EL (cell line): ENCODE measurements at places on chromosomes 12 and 14.

GRCh38 chr12:124006085-124006845, 33.2 kb downstream of the ZNF664 start:
- DNase-seq: no peak

DNA sequence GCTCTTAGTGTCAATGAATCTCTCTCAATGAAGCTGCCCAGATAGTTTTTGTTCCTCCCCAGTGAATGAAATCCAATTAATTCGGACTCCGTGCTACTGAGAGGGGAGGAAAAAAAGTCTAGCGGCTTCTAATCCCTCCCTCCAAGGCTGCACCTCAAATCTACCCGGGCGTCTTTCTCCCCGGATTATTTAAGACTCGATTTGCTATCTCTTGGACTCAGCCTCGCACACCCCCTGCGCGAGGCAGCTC, 134 bp downstream of the DUSP6 start:
- DNase-seq: no peak

- peak; percentile 71 for DNase-seq
Measured at GRCh38 chr14:31159682-31160296, 47.8 kb downstream of the HECTD1 start.

- DNase-seq: no peak
Measured at GRCh38 chr12:68813242-68813593, 5.2 kb downstream of the MDM2 start.

DNA sequence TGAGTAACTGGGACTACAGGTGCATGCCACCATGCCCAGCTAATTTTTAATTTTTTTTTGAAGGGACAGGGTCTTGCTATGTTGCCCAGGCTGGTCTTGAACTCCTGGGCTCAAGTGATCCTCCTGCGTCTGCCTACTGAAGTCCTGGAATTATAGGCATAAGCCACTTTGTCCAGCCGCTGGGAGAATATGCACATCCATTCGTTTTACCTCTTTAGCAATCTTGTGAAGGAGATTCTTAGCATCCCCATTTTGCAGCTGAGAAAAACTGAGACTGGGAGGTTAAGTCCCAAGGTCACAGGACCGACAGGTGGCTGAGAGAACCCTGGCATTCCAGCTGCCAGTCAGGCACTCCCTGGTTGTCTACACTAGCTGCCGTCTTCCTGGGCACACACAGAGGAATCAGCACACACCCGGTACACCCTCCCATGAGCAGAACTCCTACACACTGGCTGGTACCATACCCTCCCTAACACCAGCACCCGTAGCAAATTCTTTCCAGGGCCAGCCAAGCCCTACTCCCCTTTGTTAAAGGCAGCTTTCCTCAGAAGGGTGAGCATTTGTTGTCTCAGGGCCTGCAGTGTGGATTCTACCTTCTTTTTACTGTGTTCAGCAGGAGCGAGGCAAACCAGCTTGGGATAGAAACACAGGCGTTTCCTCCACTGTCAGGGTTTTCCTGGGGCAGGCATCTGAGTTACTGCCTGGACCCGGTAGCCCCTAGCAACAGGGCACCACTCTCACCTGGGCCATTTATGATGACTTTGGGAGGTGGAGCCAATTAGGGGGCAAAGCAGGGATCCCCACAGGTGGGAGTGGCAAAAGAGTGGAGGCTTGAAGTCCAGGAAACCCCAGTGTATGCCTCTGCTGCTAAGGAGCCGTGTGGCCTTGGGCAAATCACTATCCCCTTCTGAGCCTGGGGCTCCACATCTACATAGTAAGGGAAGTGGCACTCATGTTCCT, 70.2 kb downstream of the IRF2BPL start:
- no peak for DNase-seq

GRCh38 chr14:54570631-54571415, 3.9 kb downstream of the SAMD4A start:
- peak; percentile 88 for DNase-seq

DNA sequence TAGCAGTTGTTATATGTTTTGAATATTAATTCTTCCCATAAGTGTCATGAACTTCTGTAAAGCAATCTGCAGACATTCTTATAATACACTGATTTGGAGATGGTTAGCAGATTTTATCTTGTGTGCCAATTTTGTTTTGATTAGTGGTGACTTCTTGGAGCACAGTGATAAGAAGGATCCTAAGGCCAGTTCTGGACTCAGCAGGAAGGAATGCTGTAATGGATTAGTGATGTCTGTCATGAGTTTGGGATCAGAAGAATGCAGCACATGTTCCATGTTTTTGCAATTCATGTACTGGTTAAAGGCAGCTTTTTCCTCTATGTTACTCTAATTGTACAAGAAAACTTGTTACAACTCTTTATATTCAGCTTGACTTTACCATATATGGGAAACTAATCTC, 91.5 kb downstream of the UNC79 start:
- no peak for DNase-seq

GRCh38 chr12:132236129-132236929, 92.1 kb downstream of the NOC4L start:
- DNase-seq: no peak

GRCh38 chr12:20404576-20405346, 36.4 kb downstream of the PDE3A start:
- DNase-seq: peak; percentile 56

DNA sequence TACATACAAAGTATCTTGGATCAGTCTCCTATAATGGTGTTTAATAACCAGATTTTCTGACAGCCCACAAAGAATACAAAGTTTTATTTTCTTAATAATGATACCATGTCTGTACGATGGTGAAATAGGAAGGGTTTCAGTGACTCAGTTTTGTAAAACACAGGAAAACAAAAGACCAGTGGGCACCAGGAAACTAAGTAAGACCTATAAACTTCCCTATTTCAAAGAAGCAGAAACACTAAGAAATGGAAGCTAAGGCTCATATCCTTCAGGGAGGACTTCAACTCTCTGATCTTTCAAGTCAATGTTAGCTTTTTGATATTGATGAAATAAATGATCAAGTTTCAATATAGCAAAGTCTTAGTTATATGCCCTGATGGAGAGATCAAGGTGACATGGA, 196.0 kb downstream of the DUSP6 start:
- DNase-seq: no peak

- no peak for DNase-seq
Measured at GRCh38 chr14:105294142-105294597, 6.6 kb downstream of the BRF1 start.

- DNase-seq: no peak
Measured at GRCh38 chr12:24814379-24815113, 134.4 kb downstream of the BCAT1 start.

DNA sequence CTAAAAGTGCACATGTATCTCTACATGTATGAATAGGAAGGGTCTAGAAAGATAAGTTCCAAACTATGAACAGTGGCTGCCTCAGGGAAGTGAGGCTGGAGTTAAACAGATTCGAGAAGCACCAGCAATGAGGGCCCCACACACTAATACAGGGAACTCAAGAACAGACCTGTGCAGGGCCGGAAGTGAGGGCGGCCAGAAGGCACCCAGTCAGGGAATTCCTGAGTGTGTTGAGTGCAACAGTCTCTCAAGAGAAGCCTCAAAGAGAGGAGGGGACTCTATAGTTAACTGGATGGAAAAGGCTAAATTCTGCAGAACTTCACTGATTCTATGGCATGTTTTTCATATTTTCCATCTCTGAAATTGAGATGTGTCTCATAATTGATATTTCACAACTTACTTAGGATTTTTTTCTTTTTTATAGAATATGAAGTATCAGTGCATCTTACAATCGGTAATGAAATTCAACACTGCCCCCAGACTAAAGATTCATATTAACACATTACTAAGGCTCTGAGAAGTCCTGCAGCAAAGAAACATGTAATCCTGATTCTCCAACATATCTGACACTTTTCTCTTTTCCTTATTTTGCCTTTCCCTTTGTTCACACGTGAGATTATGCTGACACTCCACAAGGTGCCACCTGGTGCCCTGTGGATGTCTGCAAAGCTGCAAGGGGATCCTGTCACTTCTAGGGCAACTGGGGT, 61.3 kb downstream of the CHGA start:
- no peak for DNase-seq

DNA sequence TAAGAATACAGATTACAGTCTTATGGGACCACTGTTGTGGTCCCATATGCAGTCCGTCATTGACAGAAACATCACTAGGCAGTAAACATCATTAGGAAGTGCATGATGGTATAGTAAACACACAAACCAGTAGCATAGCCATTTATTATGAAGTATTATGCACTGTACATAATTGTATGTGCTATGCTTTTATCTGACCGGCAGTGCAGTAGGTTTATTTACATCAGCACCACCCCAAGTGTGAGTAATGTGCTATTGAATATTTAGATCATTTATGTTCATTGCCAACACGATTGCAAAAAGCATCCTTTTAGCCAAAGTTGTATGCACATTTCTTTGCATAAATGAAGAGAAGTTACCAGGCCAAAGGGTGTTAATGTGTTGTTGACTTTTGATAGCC, 531.6 kb upstream of the TBX3 start:
- DNase-seq: no peak

GRCh38 chr14:105476831-105477659, 2.4 kb downstream of the CRIP2 start:
- DNase-seq: no peak

- DNase-seq: no peak
Measured at GRCh38 chr14:38592764-38593442, 337.0 kb upstream of the CLEC14A start.

GRCh38 chr12:2498964-2499500, 295.7 kb upstream of the FKBP4 start:
- no peak for DNase-seq

DNA sequence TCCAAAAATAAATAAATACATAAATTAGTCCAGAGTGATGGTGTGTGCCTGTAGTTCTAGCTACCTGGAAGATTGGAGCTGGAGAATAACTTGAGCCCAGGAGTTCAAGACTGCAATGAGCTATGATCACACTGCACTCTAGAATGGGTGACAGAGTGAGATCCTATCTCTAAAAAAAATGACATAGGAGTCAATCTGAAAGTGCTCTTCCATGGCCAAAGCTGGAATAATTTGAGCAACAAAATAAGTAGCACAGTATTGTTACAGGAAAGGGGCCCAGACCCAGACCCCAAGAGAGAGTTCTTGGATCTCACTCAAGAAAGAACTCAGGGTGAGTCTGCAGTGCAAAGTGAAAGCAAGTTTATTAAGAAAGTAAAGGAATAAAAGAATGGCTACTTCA, 24.9 kb upstream of the SLC7A8 start:
- DNase-seq: no peak
